ENCODE measurements at places on chromosomes 2 and 18.
A peak's percentile ranks its signal among the peaks of the same experiment; 100 is the strongest.

GRCh38 chr2:109637749-109638570 lies 23.8 kb downstream of the SOWAHC start:
- no peak for DNase-seq

DNA sequence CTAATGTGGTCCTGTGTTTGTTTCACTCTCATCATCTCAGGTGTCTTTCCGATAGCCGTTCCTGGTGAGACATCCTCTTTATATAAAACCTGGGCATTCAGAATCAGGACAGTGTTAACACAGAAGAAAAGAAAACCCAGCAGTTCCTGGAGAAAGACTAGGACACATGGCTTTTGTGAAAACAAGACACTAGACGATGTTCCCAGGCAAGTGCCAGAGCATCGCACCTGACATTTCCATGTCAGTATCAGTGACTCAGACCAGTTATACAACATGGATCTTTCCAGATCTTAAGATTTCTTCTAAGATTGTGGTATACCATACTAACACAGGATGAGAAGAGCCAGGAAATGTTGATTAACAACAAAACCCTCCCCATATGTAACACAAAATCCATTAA lies 96.5 kb downstream of the RIF1 start:
- no peak for DNase-seq

- DNase-seq = no peak
Measured at GRCh38 chr2:51633073-51633472, 601.1 kb upstream of the NRXN1 start.

- DNase-seq = no peak
Measured at GRCh38 chr2:111053825-111054515, 66.7 kb upstream of the BCL2L11 start.

DNA sequence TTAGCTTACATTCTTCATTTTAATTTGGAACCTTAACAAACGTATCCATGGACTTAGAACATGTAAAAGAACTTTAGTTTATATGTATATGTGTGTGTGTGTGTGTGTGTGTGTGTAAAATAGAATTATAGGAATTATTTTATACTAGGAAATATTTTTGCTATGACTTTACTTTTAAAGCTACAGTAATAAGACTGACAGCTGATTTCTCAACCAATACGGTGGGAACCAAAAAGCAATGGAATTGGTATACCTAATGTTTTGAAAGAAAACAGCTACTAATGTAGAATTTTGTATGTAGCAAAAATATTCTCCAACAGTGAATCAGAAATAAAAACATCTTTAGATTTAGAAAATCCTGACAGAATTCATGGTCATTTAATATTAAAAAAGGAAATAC lies 146.5 kb upstream of the ARL4C start:
- no peak for DNase-seq

- DNase-seq = no peak
Measured at GRCh38 chr18:34061226-34061625, 163.5 kb downstream of the NOL4 start.

DNA sequence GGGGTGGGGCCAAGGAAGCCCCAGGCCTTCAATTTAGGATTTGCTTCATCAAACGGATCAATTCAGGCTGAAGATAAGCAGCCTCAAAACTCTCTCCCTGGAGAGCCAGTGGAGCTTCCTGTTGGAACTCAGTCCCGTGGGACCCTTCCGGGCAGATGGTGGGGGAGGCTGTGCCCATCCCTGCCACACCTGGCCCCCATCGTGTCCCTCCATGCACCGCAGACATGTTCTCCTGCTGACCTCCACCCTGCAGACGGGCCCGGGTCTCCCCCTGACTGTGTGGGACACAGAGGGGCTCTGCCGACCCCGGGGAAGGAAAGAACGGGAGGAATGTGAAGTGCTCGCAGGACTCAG lies 144.2 kb downstream of the TPO start:
- DNase-seq = no peak

- no peak for DNase-seq
Measured at GRCh38 chr2:9213477-9214051, 7.0 kb downstream of the ASAP2 start.

GRCh38 chr2:197805715-197806633 lies 1.6 kb downstream of the PLCL1 start:
- no peak for DNase-seq

- DNase-seq = no peak
Measured at GRCh38 chr2:12616456-12617156, 100.1 kb upstream of the TRIB2 start.

DNA sequence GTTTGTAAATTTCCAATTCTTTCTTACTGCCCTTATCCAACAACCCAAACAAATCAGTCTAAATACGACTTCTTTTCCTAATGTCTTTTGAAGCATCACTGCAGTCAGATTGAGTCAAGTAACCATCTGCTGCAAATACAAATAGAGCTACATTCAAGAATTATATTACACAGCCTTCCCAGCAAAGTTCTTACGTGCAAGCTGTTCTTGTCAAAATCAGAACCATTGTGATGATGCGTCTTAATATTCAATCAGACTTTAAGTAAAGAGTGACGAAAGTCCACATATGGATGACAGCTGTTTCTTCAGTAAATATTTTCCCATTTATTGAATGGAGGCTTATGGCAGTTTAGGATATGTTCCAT lies 943.8 kb downstream of the LRP1B start:
- no peak for DNase-seq

GRCh38 chr2:202765436-202765835 lies 106.1 kb downstream of the ICA1L start:
- no peak for DNase-seq

GRCh38 chr2:144937910-144938709 lies 418.2 kb upstream of the ZEB2 start:
- DNase-seq = peak; percentile 14

- DNase-seq = no peak
Measured at GRCh38 chr2:138110453-138111083, 146.3 kb downstream of the HNMT start.

DNA sequence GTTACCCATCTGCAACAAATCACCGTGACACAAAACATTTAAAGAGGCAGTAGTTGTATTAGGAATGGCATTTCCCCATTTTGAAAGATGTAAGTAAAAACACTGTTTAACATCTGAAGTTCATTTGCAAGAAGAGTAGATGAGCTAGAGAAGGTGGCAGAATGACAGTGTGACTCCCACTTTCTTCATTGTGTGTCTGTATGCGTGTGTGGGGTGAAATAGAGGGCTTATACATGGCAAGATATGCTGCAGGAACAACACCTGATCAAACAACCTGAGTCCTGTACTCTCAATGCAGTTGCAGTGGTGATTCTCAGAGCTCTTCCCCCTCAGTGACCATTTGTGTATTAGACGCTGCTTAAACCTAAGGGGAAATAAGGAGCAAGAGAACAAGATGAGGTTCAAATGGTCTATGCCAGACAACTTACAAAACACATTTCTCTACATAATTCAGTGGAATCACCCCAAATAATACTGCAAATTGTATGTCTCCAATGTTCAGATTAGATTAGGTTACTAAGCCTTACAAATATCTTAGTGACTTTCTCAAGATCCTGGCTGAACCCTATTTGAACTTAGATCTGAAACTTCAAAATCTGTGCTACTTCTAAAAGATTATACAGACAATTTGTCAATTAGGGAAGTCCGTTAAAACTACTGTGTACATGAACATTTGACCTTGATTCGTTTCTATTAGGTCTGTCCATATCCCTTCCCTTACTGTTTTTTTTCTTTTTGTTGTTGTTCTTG lies 230.1 kb downstream of the LRRTM1 start:
- no peak for DNase-seq

DNA sequence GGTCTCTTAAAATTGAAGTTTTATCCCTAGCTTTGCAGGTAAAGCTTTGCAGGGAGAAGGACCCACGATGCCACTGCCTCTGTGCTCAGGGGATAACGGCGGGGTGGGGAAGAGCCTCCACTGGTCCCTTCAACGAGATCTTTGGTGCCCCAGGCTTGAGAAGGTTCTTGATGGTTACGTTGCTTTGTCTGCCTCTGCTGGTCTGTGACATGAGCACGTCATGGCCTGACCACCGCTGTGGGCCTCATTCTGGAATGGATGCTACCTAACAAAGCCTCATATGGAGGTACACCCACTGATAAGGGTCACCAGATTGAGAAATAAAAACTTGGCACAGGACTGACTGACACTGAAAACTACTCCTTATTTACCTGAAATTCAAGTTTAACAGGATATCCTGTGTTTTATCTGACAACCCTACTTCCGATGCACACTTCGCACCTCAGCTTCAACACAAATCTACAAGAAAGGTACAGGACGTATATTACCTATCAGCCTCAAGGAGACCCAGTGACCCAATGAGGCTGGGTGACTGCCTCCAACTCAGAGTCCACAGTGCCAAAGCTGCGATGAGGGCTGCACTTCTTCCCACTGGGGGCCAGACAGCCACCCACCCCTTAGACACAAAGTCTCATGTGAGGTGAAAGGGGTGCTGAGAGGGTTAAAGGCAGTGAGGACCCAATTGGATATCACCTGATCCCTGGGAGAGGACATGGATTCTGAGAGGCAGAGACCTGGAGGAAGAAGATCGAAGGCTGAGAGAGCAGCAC lies 64.9 kb downstream of the EIPR1 start:
- DNase-seq = no peak

GRCh38 chr2:192196421-192197194 lies 1.9 kb upstream of the TMEFF2 start:
- no peak for DNase-seq

GRCh38 chr2:215136669-215137328 lies 1.6 kb downstream of the ABCA12 start:
- peak; percentile 22 for DNase-seq

GRCh38 chr2:20198796-20199632 lies 25.9 kb downstream of the SDC1 start:
- no peak for DNase-seq

GRCh38 chr2:18762667-18763066 lies 173.3 kb upstream of the NT5C1B start:
- DNase-seq = no peak

DNA sequence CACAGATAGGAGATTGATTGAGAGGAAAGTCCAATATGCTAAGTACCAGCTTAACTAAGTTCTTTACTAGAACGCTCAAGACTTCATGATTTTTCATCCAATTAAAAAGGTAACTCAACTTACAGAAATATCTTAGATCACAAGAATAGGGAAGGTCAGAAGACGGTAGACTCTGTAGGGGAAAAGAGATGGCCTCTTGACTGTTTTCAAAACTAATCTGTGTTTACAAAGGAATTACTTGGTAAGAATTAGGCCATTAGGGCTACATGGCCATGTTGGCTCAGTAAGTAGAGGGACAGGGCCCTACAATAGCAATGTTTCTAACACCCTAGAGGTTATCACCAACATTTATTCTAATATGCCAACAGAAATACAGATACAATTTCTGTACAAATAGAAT lies 172.7 kb upstream of the ZFP36L2 start:
- DNase-seq = no peak

- no peak for DNase-seq
Measured at GRCh38 chr2:191719938-191720337, 42.0 kb downstream of the NABP1 start.

DNA sequence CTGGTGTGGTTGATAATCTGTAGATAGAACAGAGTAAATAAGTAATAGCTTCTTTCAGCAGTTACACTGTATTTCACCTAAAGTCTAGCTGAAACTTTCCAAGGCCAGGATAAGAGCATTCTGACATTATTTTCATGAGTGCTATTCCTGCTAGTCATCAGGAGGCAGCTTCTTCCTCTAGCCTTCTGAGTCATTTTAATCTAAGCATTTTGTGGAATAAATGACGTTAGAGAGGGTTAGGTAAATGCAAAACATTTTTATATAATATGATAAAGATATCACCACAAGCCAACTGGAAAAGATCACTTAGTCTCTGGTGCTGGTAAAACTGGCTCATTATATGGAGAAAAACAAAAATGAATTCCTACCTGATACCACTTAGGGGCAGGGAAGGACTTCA lies 138.5 kb downstream of the MEP1B start:
- DNase-seq = no peak

DNA sequence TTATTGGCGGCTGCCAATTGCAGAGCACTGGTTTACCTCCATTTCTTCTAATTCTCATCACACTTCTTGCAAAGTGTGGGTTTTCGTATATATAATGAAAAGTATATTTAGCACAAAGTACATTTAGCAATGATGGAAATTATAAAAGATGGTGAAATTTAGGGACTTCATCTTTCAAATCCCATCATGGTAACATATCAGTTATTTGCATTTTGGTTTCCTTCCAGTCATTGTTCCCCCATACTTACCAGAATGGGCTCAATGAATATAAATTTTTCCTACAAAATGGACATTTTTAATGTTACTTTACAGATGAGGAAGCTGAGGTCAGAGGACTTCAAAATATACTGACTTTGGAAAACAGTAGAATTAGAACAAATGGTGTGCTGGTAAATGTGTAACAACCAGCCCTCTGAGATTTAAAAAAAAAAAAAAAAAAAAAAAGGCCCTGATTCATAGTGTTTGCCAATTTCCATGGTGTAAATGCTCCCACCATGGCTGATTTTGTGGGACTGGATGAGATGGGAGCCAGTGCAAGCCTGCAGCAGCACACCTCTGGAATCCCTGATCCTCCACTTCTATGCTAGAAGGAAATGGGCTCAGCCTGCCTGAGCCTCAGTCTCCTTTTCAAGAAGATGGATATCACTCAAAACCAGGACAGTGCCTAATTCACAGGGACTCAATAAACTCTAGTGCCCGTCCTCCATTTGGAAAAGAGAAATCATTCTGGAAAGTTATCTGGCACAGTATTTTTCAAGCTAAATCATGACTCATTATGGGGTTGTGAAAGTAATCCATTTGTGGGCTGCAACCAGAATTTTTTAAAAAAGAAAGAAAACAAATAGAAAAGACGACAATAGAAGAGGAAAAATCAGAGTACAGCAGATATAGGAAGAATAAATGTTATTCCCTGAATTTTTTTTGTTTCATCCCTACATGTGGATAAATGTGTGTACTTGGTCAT lies 34.0 kb downstream of the LBH start:
- no peak for DNase-seq

- DNase-seq = no peak
Measured at GRCh38 chr2:176427549-176427948, 158.3 kb downstream of the MTX2 start.

DNA sequence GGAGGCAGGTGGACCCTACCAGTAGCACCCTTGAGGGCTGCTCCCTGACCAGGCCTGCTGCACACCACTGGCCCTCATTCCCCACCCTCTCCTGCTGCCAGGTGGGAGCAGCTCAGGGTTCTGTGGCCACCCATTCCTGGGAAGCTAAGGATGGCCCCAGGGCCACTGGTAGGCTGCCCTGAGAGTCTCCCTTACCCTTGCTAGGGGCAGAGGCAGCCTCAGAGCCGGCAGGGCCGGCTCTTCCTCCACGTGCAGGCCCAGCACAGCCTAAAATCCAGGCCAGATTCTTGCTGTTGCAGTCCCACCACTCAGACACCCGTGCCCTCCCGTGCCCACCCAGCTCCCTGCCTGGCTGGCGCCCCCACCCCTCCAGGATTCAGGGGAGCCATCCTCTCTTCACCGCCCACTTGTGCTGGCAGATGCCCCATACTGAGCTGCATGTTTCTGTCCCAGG lies 199.0 kb downstream of the EIPR1 start:
- no peak for DNase-seq

GRCh38 chr18:34297287-34297686 lies 72.6 kb upstream of the NOL4 start:
- no peak for DNase-seq
